ENCODE measurements at places on chromosomes 13 and 19.

DNA sequence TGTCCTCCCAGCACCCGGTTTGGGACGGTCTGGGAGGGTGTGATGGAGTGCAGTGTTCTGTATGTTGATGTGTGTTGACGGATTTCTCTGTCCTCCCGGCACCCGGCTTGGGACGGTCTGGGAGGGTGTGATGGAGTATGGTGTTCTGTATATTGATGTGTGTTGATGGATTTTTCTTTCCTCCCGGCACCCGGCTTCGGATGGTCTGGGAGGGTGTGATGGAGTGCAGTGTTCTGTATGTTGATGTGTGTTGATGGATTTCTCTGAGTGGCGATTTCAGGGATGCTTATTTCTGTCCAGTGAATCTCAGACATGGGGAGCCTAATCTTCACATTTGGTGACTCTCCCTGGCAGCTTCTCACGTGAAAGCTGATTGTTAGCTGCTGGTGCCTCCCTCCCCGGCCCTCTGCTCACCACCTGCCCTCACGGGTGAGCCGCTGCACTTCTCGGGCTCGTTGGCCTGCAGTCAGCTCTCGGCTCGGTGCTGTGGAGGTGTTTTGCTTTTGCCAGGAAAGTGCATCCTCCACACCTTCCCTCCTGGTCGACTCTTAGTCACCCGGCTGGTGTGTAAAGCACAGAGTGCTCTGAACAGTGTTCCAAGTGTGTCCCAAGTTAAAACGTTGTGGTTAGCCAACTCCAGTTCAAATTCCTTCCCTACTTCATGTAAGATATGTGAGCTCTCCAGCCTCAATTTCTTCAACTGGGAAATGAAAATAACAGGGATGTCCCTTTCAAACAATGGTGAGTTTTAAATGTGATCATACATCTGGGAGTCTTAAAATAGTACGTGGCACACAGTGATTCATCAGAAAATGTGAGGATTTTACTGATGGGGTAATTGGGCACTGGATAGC, 54.6 kb downstream of the ATP11A start:
- DNase-seq: no peak

GRCh38 chr13:51192348-51192747, 29.9 kb upstream of the FAM124A start:
- no peak for DNase-seq

DNA sequence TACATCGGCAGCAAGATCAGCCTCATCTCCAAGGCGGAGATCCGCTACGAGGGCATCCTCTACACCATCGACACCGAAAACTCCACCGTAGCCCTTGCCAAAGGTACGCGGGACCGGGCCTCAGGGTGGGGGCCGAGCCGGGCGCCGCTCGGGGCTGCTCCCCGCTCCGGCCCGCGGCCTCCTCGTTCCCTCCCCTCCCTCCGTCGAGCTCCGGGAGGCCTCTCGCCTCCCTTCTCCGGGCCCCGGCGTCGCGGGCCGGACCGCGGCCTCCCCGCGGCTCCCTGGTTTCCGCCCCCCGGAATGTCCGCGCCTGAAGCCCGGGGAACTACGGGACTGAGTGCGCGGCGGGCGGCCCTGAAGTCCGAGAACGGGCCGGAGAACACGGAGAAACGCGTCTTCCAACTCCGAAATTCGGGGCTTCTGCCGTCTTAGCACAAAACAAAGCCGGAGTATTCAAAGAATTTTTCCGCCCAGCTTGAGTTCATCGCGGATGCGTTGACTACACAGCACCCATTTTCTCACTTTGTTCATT, 423 bp downstream of the LSM14A start:
- no peak for DNase-seq

DNA sequence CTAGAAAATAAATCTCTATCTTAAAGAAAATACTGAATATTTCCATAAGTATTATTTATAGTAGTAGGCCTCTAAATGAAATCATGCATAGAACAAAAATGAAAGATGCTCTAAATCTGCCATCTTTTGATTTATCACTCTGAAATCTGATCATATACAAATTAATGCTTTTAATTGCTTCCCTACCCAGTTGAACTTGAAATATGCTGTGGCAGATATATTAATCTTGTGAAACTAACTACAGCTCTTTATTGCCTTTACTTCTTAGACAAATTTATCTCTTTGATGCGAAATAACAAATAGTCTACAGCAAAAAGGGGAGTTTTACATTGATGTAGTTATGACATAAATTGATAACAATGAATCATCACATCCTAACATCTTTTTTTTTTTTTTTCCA, 510.7 kb upstream of the SLITRK6 start:
- no peak for DNase-seq

DNA sequence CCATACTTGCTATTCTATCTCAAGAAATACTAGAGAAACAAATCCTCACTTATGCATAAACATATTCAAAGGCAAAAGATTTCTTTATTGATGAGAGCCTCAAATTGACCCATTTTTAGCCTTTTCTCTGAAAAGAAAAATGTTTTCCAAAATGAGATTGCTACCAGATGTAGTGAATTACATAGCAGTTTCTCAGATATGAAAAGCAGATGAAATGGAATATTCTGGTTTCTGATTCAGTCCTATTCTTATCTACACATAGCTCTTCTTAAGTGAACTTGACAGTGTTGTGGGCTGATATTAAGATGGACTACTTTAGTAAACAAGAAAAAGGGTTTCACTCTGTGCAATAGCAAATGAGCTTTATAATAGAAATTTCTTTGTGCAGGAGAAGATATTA, 183.5 kb downstream of the DNAJC15 start:
- DNase-seq: no peak

DNA sequence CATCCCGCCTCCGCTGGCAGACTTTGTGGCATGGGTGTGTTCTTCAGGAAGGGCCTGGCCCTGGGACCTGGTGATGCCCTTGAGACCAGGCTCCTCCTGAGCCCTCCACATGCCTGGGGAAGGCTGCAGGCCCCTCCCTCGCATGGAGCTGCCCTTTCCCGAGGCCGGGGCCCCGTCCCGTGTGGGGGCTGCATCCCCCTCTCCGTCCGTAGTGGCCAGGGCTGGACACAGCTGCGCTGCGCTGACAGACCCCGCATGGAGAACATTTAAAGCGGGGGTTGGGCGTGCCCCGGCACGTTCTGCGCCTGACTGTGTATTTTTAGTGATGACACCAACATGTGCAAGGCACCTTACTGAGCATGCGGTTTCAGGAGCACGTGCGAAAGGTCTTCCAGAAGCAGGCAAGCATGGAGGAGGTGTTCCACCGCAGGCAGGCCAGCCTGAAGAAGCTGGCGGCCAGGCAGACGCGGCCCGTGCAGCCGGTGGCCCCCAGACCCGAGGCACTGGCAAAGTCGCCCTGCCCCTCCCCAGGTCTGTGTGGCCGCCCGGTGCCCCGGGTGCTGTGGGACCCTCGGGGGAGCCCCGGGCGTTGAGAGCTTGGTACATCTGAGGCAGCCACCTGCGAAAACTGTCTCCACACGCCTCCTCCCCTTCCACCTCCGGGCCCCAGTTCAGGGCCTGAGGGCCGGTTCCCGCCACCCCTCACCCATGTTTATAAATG, 28.8 kb upstream of the F7 start:
- no peak for DNase-seq

DNA sequence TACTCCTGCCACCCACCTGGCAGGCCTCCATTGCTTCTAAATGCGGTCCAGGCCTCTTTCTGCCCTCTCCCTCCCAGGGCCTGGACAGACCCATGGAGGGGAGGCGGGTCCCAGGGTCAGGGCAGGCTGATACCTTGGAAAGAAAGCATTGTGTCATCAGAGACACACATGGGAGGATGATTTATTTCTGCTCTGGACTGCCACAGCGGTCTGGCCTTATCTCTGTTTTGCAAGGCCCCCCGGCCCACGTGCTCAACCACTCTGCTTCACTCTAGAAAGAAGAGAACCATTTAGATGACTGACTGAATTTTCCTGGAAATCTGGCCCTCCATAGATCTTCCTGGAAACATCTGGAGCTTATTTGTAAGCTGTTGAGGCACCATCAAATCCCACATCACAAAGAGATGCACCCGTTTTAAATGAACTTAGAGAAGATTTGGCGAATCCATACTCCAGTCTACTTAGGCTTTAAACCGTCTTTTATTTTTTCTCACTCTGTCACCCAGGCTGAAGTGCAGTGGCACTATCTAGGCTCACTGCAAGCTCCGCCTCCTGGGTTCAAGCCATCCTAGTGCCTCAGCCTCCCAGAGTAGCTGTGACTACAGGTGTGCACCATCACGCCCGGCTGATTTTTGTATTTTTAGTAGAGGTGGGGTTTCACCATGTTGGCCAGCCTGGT, 48.3 kb upstream of the URI1 start:
- no peak for DNase-seq

- DNase-seq: no peak
These were observed 207.3 kb downstream of the DLEU7 start for GRCh38 chr13:50636007-50636704.

DNA sequence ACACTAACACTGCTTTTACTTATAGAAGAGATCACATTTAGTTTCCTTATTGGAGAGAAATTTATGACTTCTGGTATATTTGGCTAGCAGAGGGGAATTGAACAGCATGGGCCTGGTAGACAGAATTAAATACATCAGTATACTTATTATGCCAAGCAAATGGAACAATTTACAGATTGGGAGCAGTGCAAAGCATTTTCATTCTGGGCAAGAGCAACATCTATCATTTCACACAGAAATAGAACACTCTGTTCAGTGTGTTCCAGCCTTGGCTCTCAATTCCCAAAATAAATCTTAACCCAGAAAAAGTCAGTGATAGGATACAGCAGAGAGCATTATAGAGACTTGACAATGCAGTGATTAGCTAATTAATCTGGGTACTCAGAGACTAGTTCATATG, 604.0 kb upstream of the SLITRK6 start:
- DNase-seq: no peak

GRCh38 chr13:46905249-46905648, 8.4 kb upstream of the HTR2A start:
- no peak for DNase-seq

GRCh38 chr19:6241680-6242377, 37.9 kb downstream of the MLLT1 start:
- DNase-seq: no peak

- DNase-seq: peak; percentile 92
These were observed 8.9 kb upstream of the CCDC9 start for GRCh38 chr19:47247308-47247990.

DNA sequence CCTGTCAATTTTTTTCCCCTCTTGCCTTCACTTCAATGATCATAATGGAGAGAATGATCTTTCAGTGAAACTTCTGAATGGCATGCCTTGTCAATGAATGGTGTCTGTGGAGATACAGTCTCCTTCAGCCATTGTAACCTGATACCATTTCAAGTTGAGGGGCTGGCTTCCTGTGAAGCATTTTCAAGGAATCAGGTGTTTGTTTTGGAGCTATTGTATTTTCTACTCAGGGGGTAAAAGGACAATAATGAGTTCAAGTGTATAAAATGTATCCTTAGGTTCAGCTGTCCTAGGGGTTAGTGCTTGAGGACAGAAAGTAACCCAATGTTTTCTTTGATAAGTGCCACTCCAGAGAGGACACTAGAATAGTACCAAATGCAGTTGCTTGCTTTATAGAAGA, 23.8 kb upstream of the CBY2 start:
- DNase-seq: no peak

- DNase-seq: peak; percentile 81
These were observed 638 bp downstream of the ADGRE5 start for GRCh38 chr19:14381689-14382474.

DNA sequence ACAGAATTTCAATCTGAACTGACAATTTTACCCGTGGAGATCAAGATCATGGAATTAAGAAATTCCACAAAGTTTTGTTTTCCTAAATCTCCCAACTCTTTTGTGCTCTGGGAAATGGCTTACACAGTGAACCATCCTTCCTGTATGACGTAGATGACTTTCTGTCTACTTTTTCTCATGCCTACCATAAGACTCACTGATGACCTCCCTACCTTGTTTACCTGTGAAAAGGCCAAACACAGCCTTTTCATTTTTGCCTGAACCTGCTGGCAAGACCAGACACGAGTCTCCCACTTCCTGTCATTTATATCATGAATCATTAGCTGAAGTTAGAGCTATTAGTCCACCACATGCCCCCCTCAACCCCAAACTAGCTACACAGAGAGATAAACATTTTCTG, 4.6 kb upstream of the KBTBD6 start:
- DNase-seq: no peak

DNA sequence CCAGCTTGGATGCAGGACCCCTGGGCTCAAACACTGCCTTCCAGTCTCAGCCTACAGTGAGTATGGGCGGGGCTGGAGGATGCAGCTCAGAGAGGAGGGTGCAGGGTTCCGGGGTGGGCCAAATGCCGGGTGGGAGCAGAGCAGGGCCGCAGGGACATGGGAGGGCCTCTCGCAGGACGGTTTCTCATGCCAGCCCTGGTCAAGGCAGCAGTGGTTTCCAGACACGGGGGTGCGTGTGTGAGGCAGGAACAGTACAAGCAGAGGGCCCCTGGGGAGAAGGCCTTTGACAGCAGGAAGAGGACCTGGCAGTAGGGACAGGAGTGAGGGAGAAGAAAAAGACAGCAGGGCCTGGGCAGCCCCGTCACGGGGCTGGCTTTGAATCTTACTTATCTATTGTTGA, 34.1 kb downstream of the CRTC1 start:
- DNase-seq: no peak

DNA sequence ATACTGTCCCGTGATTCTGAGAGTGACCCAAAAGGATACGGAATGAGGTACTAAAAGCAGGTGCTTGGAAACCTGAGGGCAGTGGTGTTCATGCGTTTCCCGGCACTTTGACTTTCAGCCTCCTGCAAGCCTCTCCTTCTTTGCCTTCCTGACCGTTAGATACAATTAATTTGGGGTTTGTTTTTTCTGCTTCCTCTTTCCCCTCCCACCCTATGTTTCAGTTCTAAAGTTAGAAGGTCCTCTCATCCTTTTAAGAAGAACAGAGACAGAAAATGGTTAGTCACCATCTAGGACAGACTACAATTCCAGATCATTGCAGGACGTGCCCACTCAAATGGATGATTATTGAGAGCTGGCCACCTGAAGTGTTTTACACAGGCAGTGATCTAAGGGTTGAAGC, 1.8 kb upstream of the LILRB4 start:
- DNase-seq: no peak

DNA sequence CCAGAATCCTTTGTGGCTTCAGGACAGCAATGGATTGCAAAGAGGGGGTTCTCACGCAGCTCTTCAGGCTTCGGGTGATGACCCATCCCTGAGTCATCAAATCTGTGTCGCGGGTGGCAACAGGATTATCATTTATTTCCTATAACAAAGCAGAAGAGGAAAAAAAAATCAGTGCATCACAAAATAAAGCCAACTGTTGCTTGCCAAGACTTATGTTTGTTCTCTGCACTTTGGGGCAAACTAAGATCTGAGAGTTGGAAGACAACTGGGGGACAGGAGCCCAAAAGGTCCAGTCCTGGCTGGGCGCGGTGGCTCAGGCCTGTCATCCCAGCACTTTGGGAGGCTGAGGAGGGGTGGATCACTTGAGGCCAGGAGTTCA, 6.4 kb downstream of the GNA15 start:
- DNase-seq: no peak

Measured in right atrium auricular region (tissue), 2 donors.